Keratinocyte (primary cell): ENCODE measurements at places on chromosomes 2 and 18. TPM values are rescaled to one million over a fixed set of nuclear protein-coding genes. Genes with fewer than 3 reads are reported as not detected.

DNA sequence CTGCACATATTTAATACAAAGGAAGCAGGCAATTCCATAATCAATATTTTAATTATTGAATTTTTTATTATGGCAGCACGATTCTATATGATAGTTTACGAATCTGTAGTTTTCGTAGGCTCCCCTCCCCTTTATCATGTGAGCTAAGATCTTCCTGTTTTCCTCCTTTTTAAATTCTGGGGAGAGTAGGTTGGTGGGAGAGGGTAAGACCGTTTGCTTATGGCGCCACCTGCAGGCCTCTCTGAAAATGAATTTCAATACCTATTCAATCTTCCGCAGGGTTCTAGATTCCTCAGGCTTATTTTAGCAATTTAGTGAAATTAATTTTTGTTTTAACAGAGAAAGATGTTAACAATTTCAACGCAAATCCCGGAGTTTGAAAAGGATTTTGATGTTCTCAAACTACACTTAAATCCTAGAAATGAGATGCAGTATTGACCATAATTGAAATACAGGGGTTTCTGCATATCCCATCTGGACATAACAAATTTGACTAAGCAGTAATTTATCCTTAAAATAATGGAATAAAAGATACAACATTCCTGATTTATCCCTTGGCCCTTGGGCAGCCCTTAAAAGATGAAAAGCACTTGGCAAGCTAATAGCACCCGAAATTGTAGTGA, 12.8 kb upstream of the GBX2 start:
- H3K36me3 ChIP-seq: no peaks in the 10 kb centered on the region
- H3K27me3 ChIP-seq: no peaks in the 10 kb centered on the region
- H3K4me1 ChIP-seq: peaks cover 23% of the 10 kb centered on the region
- no peak overlapping the region for H3K27ac ChIP-seq
- DNase-seq: no peak

DNA sequence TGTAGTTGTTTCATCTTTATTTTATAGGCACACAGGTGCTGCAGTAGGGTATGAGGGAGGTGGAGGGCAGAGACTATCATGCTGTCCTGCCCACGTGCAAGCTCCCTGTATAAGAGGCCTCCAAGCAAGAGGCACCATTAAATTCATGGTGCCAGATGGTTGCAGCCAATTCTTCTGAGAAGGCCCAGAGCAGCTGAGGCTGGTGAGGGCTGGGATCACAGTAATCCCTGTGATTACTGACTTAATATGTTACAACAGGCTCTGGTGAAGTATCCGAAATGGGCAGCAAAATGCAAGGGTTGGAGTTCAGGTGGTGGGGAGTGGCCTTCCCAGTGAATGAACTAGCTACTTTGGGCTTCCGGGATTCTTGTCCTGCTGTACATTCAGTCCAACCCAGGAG, 191.9 kb upstream of the SMAD2 start:
- H3K4me1 ChIP-seq: peaks cover 11% of the 10 kb centered on the region
- DNase-seq: no peak

DNA sequence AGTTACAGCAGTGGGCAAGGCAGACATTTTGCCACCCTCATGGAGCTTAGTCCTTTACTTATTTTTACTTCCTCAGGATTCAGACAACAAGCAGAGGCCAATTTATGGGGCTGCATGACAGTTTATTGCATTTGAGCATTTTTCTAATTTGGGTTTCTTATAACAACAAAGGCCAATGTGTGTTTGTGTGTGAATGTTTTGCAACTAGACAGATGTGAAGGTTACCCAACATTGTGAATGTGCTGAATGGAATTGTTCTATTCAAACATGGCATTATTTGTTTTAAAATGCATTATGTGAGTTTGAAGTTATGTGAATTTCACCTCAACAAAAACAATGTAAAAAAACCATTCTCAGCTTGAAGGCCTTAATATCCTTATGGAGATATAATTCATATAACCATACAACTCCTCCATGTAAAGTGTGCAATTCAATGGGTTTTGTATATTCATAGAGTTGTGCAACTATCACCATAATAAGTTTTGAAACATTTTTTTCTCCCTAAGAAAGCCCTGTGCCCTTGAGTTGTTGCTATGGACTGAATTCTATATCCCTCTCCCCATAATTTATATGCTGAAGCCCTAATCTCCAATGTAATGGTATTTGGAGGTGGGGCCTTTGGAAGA, 57.3 kb downstream of the CCDC195 start:
- H3K27ac ChIP-seq: no peak overlapping the region
- H3K36me3 ChIP-seq: no peaks in the 10 kb centered on the region
- H3K4me3 ChIP-seq: no peak overlapping the region

GRCh38 chr18:47899107-47899840, 31.2 kb downstream of the SMAD2 start:
- no peak overlapping the region for H3K4me3 ChIP-seq
- H3K27ac ChIP-seq: no peak overlapping the region
- no peaks in the 10 kb centered on the region for H3K27me3 ChIP-seq
- DNase-seq: no peak

The EFEMP1 gene
- 176 to 285 TPM (median 234 TPM) in 3 replicates for polyA plus RNA-seq

The STPG4 gene
- polyA plus RNA-seq: 0.26 TPM in 1 of 3 replicates, not detected in the others

DNA sequence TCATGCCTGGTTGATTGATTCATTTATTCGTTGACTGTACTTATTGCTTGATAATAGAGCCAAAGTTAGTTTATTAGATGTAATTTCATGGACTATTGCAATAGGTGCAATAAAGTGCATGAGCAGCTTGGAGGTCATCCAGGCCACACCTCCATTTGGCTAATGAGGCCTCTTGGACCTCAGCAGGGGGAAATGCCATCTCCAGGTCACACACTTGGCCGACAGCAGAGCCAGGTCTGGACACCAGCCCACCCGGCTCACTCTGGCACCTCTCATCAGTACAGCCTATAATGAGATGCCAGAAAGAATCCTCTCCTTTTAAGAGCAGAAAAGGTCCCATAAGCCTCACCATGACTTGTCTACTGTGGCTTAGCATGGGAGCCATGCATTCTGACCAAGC, 71.2 kb upstream of the AFF3 start:
- H3K4me1 ChIP-seq: no peaks in the 10 kb centered on the region
- H3K36me3 ChIP-seq: no peaks in the 10 kb centered on the region
- H3K27ac ChIP-seq: no peak overlapping the region
- no peaks in the 10 kb centered on the region for H3K27me3 ChIP-seq

GRCh38 chr2:227506456-227506855, 34.5 kb downstream of the AGFG1 start:
- no peak overlapping the region for H3K27ac ChIP-seq
- no peak overlapping the region for H3K4me3 ChIP-seq
- H3K4me1 ChIP-seq: peaks cover 21% of the 10 kb centered on the region
- DNase-seq: no peak

GRCh38 chr2:233976690-233977294, 59.6 kb downstream of the TRPM8 start:
- no peaks in the 10 kb centered on the region for H3K27me3 ChIP-seq
- no peak overlapping the region for H3K27ac ChIP-seq
- peaks cover 49% of the 10 kb centered on the region for H3K4me1 ChIP-seq
- no peaks in the 10 kb centered on the region for H3K36me3 ChIP-seq

DNA sequence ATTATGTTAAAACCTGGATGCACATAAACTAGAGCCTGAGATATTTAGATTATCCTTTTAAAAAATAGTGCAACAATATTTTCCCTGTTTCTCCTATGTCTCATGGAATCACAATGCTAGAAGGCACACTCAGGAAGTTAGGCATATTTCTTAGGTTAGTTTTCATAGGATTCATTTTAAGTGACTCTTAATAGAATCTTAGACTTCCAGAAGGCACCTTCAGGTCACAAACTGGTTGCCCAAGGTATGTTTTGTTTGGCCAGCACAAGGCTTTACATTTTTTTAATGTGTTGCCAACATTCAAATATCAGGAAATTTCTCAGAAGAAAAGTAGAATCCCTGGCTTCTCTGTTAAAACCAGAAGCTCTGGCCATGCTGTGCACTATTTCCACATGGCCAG, 129.3 kb downstream of the LNPK start:
- H3K4me1 ChIP-seq: no peaks in the 10 kb centered on the region
- no peaks in the 10 kb centered on the region for H3K27me3 ChIP-seq
- H3K27ac ChIP-seq: no peak overlapping the region
- H3K4me3 ChIP-seq: no peak overlapping the region
- DNase-seq: no peak
- no peaks in the 10 kb centered on the region for H3K36me3 ChIP-seq

DNA sequence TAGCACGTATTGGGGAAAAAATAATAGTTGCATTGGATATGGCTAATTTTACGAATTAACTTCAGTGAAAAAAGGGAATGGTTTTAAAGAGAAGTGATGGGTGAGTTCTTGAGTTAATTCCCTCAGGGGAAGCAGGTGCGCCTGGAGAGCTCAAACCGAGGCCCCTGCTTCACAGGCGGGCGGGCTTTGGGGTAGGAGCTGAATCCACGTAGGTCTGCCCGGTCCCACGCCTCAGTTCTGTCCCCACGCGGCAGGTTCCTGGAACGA, 44.1 kb downstream of the GORASP2 start:
- DNase-seq: no peak
- H3K36me3 ChIP-seq: peaks cover 5% of the 10 kb centered on the region
- peak overlapping the region; percentile 64 for H3K4me3 ChIP-seq
- peak overlapping the region; percentile 14 for H3K27ac ChIP-seq

DNA sequence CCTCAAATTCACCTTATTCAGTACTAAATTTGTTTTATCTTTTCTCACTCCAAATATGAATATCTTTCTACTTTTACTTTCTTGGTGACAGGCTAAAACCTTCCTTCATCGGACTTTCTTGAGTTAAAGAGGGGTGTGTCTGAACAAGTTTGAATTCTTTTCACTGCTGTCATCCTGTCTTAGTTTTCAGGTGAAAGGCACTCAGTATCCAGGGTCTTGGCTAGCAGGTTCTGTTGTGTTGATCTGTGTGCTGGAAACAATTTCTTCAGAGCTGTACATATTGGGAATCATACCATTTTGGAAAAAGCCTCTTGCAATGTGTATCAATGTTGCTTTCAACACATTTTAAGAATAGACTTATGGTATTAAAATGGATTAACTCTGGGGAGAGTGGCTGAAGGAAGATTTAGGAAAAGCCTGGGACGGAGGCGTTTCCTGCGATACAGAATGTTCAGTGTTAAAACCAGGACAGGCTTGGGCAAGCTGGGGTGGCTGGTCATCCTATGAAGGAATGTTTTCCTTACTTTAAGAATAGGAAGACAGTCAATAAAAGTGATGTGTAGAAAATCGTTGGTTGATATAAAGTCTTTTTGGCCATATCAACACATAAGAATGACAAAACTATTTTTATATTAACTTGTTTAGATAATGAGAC, 350.7 kb upstream of the SPRED2 start:
- H3K27ac ChIP-seq: peak overlapping the region; percentile 70
- H3K27me3 ChIP-seq: no peaks in the 10 kb centered on the region
- DNase-seq: no peak
- no peak overlapping the region for H3K4me3 ChIP-seq
- peaks cover 13% of the 10 kb centered on the region for H3K4me1 ChIP-seq

DNA sequence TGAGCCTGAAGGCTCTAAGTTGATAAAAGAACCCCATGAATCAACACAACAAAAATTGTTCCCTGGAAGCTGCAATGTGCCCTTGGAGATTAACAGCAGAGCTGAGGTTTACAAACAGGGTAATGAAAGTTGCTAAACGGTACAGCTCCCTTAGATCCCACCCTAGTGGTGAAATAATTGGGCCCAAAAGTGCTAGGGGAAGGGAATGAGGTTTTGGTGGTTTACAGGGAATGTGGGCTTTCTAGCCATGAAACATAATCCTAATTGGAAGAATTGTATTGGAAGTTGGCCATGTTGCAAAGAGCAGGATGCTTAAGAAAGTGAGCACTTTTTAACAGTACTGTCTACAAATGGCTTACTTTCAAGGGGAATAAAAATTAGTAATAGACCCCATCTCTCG, 180.2 kb upstream of the SMIM21 start:
- DNase-seq: no peak
- no peaks in the 10 kb centered on the region for H3K4me1 ChIP-seq
- H3K36me3 ChIP-seq: no peaks in the 10 kb centered on the region
- no peak overlapping the region for H3K27ac ChIP-seq

DNA sequence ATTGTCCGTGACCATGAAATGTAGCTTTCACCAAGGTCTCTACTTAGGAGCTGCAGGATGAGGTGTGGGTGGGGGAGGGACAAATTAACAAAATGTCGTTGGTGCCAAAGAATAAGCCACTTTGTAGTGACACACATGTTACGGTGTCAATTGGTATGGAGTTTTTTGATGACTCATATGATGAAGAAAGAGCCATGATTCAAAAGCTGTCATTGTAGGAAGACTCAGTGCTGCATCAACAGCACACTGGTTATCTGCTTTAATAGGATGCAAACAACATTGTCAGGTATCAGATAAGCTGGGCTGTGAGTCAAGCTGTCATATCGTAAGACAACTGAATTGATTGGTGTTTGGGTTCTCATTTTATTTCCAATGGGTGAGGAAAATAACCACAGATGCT, 36.6 kb upstream of the BOD1L2 start:
- no peak overlapping the region for H3K4me3 ChIP-seq
- no peaks in the 10 kb centered on the region for H3K27me3 ChIP-seq
- DNase-seq: no peak
- no peak overlapping the region for H3K27ac ChIP-seq
- no peaks in the 10 kb centered on the region for H3K4me1 ChIP-seq

The ACKR3 gene
- 15.5 to 129 TPM (median 29.4 TPM) in 3 replicates for polyA plus RNA-seq

DNA sequence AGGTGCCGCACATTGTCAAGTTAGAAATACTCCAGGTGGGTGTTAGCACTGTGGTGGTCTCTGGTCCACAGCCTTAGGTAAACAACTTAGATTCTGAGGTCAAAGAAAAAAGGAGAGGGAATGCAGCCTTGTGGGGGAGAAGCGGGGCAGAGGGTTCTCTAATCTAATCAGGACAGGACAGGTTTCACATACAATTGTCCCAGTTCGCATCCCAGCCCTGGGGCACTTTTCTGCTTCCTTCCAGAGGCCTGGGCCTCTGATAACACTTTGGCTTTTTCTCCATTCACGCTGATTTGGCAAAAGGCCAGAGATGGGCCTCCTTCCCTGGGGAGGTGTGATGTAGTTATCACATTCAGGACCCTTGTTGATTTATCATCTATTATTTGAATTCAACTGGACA, 32.5 kb downstream of the SLC1A4 start:
- peaks cover 5% of the 10 kb centered on the region for H3K36me3 ChIP-seq
- H3K4me3 ChIP-seq: no peak overlapping the region
- DNase-seq: no peak
- peaks cover 22% of the 10 kb centered on the region for H3K4me1 ChIP-seq
- H3K27ac ChIP-seq: no peak overlapping the region
- no peaks in the 10 kb centered on the region for H3K27me3 ChIP-seq

GRCh38 chr2:60441800-60442199, 111.7 kb downstream of the BCL11A start:
- H3K27ac ChIP-seq: no peak overlapping the region
- no peaks in the 10 kb centered on the region for H3K27me3 ChIP-seq
- H3K4me1 ChIP-seq: peaks cover 19% of the 10 kb centered on the region
- H3K36me3 ChIP-seq: no peaks in the 10 kb centered on the region
- H3K4me3 ChIP-seq: no peak overlapping the region

The POMC gene
- 0.13 TPM in 1 of 3 replicates, not detected in the others for polyA plus RNA-seq

DNA sequence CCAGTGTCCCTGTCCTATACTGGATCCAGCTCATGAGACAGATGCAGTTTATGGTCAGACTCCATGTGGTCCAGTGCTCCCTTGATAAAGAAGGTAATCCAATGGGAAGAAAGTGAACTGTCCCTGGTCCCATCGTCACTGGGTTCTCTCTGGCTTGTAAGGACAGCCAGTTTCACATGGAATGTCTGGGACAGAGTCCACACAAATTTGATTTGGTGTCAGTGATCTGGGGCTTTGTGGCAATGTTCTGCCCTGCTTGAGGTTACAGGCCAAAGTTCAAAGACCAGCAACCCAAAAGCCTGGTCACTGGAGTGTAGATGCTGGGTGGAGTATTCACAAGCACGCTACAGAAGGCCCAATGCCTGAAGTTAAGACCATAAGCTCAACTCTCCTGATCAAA, 22.2 kb upstream of the FHL2 start:
- H3K36me3 ChIP-seq: no peaks in the 10 kb centered on the region
- no peak overlapping the region for H3K4me3 ChIP-seq
- H3K27me3 ChIP-seq: no peaks in the 10 kb centered on the region
- no peak overlapping the region for H3K27ac ChIP-seq
- DNase-seq: no peak
- H3K4me1 ChIP-seq: peaks cover 3% of the 10 kb centered on the region
